ENCODE measurements at places on chromosomes 16 and 17.

DNA sequence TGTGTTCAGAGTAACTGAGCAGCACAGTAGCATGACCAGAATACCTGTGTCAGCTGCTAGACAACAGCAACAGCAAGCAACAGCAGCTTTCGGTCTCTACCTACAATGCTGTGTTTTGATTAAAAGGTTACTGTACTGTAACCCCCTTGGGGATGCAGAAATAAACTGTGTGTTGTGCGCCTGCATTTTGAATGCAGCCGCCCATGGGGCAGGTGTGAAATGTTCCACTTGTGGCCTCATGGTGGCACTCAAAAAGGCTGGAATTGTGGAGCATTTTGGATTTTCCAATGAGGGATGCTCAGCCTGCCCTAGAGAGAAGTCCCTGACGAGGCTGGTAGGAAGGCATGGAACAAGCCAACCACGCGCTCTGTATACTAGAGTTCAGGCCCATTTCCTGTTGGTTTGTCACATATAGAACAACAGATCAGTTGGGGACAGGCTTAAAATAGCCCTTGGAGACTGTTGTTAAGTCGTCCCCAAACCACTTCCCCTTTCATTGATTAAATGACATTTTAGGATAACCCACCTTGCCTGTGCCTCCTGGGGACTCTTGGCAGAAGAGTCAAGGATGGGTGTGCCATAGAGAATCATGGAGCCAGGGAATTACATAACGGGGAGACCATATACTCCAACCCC is 27.1 kb downstream of the SCPEP1 start:
- no peak for DNase-seq

GRCh38 chr16:75801307-75801706 is 75.0 kb upstream of the CPHXL start:
- no peak for DNase-seq

GRCh38 chr16:11676799-11677198 is 8.5 kb downstream of the SNN start:
- DNase-seq = no peak

DNA sequence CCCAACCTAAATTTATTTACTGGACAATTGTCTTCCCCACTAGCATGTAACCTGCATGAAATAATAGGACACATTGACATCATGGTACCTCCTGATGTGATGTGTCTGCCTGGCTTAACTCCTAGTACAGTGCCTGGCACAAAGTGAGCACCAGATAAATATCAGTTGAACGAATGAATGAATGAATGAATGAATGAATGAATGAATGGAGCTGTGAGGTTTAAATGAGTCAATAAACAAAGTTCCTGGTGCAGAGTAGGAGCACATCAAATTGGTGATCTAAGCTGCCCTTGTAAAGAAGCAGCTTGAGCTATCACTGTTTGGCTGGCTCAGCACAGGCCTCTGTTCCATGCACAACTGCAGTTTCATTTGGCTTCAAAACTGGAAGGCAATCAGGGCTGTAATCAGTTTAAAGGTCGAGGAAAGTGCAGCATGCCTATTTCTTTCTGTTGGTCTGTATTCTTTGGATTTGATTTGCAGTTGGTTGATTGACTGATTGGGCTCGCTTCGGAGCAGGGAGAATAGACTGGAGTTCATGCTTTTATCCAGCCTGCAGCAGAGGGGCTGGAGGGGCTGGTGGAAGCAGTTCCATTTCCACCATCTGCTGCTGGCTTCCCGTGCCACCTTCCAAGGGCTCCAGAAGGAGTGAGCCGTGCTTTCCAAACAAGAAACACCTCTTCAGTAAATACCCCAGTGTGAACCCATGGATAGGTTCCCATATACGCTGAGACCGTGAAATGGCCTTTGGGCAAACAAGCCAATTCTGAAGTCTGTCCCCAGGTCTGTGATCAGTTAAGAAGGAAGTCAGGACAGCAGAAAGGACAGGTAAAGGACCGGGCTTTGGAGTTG is 54.6 kb downstream of the GPRC5B start:
- DNase-seq = no peak

- peak; percentile 42 for DNase-seq
Observed at GRCh38 chr16:14071576-14072271, 605 bp downstream of the MRTFB start.

DNA sequence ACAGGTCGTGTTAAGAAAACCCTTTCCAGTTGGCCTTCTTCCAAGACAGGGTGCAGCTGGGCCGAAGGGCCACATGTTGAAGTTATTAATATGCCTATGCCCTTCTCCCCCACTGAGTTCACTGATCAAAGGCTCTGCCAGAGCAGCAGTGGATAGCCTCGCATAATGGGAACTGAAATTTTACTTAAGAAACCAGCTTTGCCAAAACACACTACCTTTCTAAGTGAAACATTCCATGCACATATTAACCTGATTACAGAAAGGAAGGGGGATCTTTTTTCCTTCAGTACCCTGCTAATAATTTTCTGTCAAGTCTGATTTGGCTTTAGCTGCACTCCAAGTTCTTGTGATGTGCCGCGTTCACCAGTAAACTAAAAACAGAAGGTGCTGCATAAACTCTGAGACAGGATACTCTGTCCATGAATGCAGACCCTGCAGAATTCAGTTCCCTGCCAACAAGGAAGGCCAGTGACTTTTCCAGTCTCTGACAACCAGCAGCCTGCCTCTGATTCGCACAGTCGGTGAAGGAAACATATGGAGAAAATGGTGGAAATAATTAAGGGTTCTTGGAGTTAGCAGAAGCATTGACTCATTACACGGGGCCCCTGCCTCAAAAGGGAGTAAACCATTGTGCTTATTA is 283.8 kb downstream of the ZFHX3 start:
- DNase-seq = no peak

DNA sequence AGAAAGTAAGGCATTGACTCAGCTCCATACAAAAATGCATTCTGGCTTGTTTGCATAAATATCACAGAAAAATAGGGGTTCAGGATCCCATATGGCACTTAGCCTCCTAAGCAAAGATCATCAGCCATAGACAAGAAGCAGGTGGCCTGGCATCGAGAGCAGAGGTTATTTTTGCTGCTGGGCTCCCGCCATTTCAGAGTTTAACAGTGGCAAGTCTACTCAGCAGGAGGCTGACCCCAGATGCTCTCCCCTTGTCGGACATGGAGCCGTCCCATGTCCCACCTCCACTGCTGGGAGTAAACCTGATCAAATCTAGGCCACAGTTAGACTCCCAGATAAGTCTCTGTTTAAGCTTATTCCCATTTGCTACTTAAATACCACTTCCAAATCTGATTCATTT is 269.1 kb downstream of the FTO start:
- no peak for DNase-seq

DNA sequence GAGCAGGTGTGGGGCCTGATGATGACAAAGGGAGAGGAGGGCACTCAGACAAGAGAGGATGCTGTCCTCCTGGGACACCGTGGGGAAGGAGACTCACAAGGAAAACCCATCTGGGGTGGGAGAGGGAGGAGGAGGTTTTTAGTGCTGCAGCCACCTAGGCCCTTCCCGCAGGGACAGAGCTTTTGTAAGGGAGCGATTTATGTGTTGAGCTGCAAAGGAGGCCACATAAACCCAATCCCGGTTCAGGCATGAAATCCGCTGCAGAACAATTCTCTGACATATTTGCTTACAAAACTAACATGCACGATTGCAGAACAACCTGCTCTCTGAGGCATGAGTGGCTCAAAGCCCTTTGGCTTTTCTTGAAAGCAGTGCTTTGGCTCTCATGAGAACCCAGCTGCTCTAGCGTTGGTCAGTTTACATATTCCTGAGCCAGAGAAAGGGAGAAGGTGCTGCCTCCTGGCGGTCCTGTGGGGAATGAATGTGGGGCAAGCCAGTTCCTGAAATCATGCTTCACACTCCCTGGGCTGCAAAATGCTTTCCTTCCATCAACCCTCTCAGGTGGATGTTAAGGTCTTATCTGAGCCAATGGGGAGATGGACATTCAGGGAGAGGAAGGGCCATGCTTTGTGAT is 122.4 kb upstream of the NLRP1 start:
- peak; percentile 66 for DNase-seq

GRCh38 chr17:53101706-53102105 is 721.0 kb upstream of the KIF2B start:
- DNase-seq = no peak

All from right forelimb (tissue), 1 donor.